ENCODE measurements at places on chromosomes 6 and 20. TPM values are rescaled to one million over a fixed set of nuclear protein-coding genes. Genes with fewer than 3 reads are reported as not detected.

DNA sequence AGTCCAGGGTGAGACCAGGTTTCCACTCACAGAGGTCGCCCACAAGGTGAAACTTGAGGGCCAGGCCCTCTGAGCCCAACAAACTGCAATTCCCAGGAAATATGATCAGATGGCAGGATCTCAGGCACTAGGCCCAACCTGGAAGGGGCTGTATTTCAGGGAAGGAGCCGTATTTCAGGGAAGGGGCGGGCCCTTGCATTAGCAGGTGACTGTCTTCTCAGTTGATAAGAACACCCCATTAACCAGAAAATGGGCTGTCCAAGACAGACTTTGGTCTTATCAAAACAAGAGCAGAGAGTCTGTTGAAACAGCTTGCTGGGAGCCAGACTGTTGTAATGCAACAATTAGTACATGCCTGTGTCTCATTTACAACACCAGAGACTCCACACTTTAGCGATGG lies 10.9 kb upstream of the BNIP5 start:
- no peak for DNase-seq
- H3K27ac ChIP-seq = no peak overlapping the region
- H3K4me3 ChIP-seq = no peak overlapping the region
- no peaks in the 10 kb centered on the region for H3K4me1 ChIP-seq
- no peaks in the 10 kb centered on the region for H3K27me3 ChIP-seq

DNA sequence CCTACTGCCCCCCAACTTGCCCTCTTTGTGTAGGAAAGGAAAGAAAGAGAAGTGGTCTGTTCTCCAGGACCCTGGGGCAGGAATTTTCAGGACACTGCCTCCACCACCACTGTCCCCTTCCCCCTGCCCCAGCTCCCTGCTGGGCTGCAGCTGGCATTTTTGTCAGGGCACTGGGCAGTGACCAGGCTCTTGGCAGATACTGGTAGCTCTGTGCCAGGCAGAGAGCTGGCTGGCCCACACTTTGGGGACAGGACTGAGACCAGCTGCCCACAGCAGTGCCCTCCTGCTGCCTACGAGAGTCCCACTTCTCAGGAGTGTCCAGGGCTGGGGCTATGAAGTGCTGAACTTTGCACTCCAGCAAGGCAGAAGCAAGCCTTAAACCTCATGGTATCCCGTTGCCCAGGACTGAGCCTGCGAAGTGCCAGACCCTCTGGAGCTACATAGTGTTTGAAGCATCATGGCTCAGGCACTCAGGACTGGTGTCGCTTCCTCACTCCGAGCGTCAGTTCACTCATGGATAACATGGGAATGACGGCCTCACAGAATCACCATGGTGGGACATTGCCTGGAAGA lies 19.3 kb downstream of the SLC13A3 start:
- no peaks in the 10 kb centered on the region for H3K4me1 ChIP-seq
- no peak overlapping the region for H3K4me3 ChIP-seq
- DNase-seq = no peak
- no peak overlapping the region for H3K27ac ChIP-seq
- H3K27me3 ChIP-seq = no peaks in the 10 kb centered on the region
- H3K36me3 ChIP-seq = no peaks in the 10 kb centered on the region

GRCh38 chr6:73258721-73259120 lies 4.3 kb downstream of the KHDC1 start:
- H3K4me3 ChIP-seq = no peak overlapping the region
- peaks cover 15% of the 10 kb centered on the region for H3K4me1 ChIP-seq
- H3K36me3 ChIP-seq = no peaks in the 10 kb centered on the region

TSPO2 gene
- not detected for total RNA-seq
